Stimulated activated naive B cell treated with anti-CD40 and anti-IgM and Interleukin-4, amounts not matched to agents 10 μg/mL and 1 μg/mL and 100 μg/mL, for 72 hours (primary cell): ENCODE measurements at places on chromosomes 16 and 17.

DNA sequence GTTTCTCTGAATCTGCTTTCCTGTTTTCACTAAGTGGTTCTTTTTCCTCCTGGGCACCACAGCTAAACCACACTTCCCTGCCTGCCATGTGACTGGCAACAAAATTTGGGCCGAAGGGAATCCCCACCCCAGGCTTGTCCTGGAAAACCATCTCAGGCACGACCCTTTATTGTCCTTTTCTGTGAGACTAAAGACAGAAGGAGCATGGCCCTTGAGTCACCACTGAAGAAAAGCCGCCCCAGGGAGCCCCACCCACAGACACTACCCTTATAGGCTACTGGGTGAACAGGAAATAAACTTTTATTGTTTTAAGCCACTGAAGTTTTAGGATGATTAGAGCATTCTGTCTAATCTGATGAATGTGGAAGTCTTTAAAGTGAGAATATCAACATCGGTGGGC is 88.6 kb upstream of the BRD7 start:
- peaks cover 16% of the 10 kb centered on the region for H3K27me3 ChIP-seq
- H3K27ac ChIP-seq: no peak overlapping the region
- H3K4me3 ChIP-seq: no peak overlapping the region
- no peak for DNase-seq

DNA sequence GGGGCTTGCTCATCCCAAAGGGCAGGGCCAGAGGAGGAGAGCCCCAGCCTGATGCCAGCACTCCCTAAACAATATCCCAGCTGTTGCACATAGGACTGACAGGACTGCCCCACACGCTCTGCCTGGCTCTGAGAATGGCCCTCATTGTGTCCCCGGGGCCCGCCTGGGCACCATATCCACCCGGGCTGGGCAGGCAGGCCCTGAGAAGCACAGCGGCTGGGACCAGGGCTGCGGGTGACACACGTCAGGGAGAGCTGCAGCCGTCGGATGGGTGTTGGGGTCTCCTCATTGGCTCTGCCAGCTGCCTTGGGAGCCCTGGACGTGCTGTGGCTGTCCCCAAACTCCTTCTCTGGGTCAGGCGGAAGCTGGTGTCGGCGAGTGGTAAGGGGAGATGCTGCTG is 4.2 kb downstream of the BCAR1 start:
- no peak overlapping the region for H3K27ac ChIP-seq
- no peak overlapping the region for H3K4me3 ChIP-seq
- peaks cover 92% of the 10 kb centered on the region for H3K27me3 ChIP-seq
- peaks cover 37% of the 10 kb centered on the region for H3K4me1 ChIP-seq
- no peak for DNase-seq

GRCh38 chr16:77289331-77289809 is 90.2 kb downstream of the SYCE1L start:
- no peak overlapping the region for H3K4me3 ChIP-seq
- DNase-seq: no peak
- H3K36me3 ChIP-seq: no peaks in the 10 kb centered on the region
- no peak overlapping the region for H3K27ac ChIP-seq
- peaks cover 73% of the 10 kb centered on the region for H3K27me3 ChIP-seq
- H3K4me1 ChIP-seq: peaks cover 2% of the 10 kb centered on the region

GRCh38 chr17:66764506-66764905 is 70.4 kb upstream of the CACNG5 start:
- no peak overlapping the region for H3K27ac ChIP-seq
- no peaks in the 10 kb centered on the region for H3K27me3 ChIP-seq
- H3K36me3 ChIP-seq: no peaks in the 10 kb centered on the region
- no peak for DNase-seq
- H3K4me1 ChIP-seq: peaks cover 6% of the 10 kb centered on the region

DNA sequence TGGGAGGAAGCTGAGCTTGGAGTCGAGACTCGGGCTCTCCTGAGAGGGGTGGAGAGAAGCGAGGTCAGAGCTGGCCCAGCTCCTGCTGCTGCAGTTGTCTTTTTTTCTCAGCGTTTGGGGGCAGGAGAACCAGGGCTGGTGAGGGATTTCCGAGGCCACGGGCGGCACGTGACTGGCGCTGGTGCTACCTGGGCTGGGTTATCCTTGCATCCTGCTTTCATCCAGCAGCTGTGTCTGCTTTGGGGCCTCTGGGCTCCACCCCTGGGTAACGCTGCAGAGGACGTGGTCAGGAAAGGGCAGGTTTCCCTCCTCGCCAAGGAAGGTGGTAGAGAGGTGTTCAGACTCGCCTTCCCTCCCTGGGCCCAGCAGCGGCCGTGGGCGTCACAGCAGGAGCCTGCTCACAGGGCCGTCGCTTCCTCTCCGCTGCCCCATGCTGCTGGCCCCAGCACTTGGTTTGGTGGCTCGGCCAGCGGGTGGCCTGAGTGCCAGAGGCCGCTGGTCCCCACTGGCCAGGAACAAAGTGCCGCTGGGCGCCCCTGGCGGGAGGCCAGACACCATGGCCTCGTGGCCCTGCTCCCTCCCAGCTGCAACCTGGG is 22.5 kb downstream of the GSE1 start:
- H3K36me3 ChIP-seq: peaks cover 1% of the 10 kb centered on the region
- DNase-seq: no peak
- no peaks in the 10 kb centered on the region for H3K27me3 ChIP-seq

DNA sequence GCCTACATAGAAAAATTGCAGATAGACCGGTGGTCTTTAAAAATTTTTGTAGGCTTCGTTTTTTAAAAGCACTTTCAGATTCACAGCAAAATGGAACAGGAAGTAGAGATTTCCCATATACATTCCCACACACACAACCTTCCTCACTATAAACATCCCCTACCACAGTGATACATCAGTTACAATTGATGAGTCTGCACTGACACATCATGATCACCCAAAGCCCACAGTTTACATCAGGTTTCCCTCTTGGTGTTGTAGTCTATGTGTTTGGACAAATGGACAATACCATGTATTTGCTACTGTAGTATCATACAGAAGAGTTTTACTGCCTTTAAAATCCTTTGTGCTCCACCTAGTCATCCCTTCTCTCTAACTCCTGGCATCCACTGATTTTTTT is 113.9 kb upstream of the ADAMTS18 start:
- no peaks in the 10 kb centered on the region for H3K36me3 ChIP-seq
- H3K27me3 ChIP-seq: peaks cover 12% of the 10 kb centered on the region
- H3K4me1 ChIP-seq: no peaks in the 10 kb centered on the region

DNA sequence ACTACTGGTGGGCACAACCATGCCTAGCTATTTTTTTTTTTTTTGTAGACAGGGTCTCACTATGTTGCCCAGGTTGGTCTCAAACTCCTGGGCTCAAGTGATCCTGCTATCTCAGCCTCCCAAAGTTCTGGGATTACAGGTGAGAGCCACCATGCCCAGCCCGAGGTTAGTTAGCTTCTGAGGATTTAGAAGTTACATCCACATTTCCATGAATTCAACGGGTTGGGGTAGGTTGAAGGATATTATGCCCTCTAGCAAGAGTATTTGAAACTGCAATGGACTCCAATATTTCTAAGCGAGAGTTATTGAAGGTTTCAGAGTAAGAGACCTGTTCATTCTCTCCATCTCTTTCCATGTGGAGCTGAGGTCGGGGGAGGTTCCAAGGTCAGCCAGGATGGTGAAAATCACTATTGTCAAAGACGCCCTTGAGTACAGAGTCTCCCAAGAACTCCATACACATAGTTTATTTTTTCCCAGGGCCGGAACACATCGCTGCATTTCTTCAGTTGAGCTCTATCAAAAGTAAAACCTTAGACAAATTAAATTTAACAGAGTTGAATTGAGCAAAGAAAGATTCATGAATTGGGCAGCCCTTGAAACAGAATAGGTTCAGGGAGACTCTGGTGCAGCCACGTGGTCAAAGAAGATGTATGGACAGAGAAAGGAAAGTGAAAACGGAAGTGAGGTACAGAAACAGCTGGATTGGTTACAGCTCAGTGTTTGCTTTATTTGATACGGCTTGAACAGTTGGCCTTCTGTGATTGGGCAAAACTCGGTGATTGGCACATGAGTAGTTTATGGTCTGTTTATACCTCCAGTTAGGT is 19.0 kb upstream of the ITPRIPL2 start:
- peaks cover 15% of the 10 kb centered on the region for H3K4me1 ChIP-seq
- no peaks in the 10 kb centered on the region for H3K27me3 ChIP-seq
- H3K36me3 ChIP-seq: peaks cover 33% of the 10 kb centered on the region
- DNase-seq: no peak
- no peak overlapping the region for H3K4me3 ChIP-seq

DNA sequence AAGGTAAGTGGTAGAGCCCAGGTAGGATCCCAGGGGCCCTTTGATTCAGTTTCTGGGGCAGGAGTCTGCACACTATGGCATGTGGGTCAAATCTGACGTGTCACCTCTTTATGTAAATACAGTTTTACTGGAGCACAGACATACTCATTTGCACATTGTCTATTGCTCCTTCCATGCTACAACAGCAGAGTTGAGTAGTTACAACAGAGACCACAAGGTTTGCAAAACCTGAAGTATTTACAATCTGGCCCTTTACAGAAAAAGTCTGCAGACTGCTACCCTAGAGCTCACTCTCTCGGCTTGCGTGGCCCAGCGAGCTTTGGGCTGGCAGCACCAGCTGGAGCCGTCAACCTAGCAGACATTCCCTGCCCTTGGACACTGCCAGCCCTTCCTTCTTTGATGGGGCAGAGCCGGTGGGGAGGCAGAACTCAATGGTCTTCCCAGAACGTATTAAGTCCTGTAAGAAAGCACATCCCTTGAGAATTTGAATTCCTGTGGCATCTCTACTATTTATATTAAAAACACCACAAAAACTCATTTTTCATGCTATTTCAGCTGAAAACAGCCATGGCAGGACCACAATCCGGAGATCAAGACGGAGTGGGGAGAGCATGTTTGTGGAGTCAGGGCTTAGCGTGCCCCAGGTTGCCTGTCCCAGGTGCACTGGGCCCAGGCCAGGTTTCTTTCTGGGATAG is 133.1 kb upstream of the NUDT7 start:
- no peak for DNase-seq
- peaks cover 11% of the 10 kb centered on the region for H3K27me3 ChIP-seq
- no peaks in the 10 kb centered on the region for H3K36me3 ChIP-seq
